ENCODE measurements at places on chromosomes 12 and 14.

GRCh38 chr12:4985820-4986219, 57.9 kb upstream of the KCNA5 start:
- DNase-seq: no peak

GRCh38 chr14:104423701-104424405, 155.7 kb upstream of the C14orf180 start:
- DNase-seq: no peak

GRCh38 chr12:25065035-25065434, 116.1 kb upstream of the BCAT1 start:
- DNase-seq: no peak

DNA sequence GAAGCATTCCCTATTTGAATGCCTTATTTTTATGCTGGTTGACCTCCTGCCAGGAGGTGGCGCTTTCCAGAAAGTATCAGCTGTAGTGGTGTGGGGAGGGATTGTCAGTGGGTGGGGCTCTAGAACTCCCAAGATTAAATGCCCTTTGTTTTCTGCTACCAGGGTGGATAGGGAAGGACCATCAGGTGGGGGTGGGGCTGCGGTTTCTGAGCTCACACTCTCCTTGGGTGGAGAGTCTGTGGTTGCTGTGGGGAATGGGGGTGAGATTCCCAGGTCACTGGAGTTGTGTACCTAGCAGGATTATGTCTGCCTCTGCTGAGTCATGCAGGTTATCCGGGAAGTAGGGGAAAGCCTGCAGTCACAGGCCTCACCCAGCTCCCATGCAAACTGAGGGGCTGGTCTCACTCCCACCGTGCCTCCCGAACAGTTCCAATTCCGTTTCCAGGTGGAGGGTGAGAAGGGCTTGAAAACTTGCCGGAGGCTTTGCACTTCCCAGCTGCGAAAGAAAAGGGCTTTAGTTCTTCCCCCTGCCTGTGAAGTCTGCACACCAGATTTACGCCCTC, 68.3 kb downstream of the ALG10B start:
- DNase-seq: no peak

- DNase-seq: no peak
These were observed 111.6 kb downstream of the SCAF11 start for GRCh38 chr12:45878630-45879255.

- DNase-seq: no peak
These were observed 664.7 kb downstream of the NRXN3 start for GRCh38 chr14:78834766-78835451.

DNA sequence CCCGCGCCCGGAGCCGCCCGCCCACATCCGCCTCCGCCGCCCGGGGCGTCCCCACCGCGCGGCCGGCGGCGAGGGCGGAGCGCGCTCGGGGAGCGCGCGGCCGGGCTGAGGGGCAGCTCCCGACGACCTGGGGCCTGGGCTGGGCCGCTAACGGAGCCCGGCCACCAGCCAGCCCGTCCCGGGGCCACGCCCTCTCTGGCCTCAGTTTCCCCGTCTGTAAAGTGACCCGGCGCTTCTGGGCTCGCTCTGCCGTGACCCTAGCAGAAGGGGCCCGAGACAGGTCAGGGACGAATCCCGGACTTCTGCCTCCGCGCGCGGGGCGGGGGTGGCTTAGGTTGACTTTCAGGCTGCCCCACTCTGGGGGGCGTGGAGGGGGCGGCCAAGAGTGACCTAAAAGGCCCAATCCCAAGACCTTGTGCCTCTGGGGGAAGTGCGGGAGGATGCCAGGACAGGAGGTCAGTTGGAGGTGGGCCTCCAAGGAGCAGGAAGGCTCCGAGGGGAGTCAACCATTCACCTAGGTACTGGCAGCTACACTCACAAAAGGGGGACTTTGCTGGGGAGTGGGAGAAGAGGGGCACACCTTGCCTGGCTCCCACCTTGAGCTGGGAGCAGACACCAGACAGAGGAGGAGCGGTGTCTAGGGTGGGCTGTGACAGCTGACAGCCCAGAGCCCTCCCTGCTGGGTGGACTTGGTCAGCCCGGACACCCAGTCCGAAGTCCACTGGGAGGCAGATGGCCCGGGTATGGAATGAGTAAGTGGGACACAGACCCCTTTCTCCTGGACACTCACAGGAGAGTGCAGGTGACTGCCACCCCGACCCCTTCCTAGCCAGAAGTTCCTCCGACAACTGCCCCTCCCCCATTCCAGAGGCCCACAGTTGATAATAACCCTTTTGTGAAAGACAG, 486 bp upstream of the AKT1 start:
- peak; percentile 84 for DNase-seq

- no peak for DNase-seq
These were observed 83.6 kb upstream of the PMCH start for GRCh38 chr12:102281231-102281630.

GRCh38 chr12:116436561-116437249, 122.5 kb upstream of the MAP1LC3B2 start:
- no peak for DNase-seq

DNA sequence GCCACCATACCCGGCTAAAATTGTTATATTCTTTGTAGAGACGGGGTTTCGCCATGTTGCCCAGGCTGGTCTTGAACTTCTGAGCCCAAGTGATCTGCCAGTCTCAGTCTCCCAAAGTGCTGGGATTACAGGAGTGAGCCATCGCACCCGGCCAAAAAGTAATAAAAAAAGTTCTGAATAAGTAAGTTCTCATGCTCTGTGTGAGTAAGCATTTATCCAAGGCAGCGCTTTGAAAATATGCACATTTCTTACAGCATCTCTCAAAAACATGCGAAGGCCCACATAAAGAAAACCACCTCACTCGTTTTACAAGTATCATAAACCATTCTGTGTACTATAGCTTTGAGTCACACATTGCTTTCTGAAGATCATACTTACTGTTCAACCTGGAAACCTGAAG, 8.6 kb downstream of the GIT2 start:
- no peak for DNase-seq

GRCh38 chr12:19398376-19399363, 40.6 kb upstream of the AEBP2 start:
- DNase-seq: no peak

- no peak for DNase-seq
These were observed 46.6 kb upstream of the LTBP2 start for GRCh38 chr14:74658535-74659131.

- DNase-seq: no peak
These were observed 118.6 kb downstream of the GCH1 start for GRCh38 chr14:54784060-54784459.

GRCh38 chr12:47891356-47891755, 13.4 kb downstream of the VDR start:
- no peak for DNase-seq

DNA sequence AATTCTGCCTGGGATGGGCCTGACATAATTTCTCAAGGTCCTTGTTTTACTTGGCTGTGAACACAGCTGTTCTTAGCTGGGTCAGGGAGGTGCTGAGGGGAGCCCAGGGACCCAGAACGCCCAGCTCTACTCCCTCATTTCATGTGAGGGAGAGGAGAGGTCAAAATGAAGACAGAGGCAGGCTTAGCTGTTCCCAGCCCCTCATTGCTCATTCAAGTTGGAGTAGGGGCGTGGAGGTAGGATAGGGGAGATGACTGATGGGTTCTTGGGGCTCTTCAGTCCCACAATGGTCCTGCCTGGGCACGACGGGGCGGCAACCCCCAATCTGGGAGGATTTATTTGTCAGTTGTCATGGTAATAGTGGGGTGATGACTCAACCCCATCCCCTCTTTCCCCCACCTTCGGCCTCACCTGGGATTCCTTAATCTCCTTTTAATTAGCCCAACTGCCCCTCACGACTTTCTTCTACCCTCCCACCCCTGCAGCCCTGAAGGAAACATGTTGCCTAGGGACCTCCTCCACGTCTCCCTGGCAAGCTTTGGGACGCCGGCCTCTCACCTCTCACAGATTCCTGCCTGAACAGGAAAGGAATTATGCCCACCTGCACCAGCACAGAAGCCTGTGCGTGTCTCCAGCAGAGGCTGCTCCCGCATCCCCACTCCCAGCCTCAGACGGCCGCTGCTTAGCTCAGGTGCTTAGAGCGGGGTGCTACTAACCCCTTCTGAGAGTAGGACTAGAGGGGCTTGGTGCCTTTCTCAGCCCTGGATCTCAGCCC, 10.2 kb downstream of the SPRYD3 start:
- DNase-seq: no peak

- DNase-seq: no peak
These were observed 25.7 kb downstream of the NUAK1 start for GRCh38 chr12:106113042-106113441.

- DNase-seq: no peak
These were observed 2.1 kb upstream of the FOXG1 start for GRCh38 chr14:28764257-28765160.

GRCh38 chr14:52455291-52456088, 96.8 kb downstream of the TXNDC16 start:
- no peak for DNase-seq

DNA sequence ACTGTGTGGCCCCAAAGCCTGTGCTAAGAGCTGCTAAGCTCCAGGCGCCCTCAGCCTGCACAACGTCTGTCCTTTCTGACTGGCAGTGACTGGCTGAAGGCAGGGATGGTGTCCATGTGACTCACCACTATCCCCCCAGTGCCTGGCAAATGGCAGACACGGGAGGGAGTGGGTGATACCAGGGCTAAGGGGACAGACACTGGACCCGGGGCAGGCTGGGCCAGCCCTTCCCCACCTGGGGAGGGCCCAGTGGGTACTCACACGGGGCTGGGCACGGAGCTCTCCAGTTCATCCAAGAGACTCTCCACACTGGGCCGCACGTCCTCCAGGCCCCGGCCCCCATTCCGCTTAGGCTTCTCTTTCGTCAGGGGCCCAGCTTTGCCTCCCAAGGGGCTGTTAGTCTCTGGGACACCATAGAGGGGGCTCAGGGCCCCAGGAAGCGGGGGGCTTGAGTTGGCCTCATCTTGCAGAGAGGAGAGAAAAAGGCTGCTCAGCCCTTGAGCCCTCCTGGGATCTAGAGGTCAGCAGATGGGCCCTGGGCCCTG, 21.4 kb upstream of the RPLP0 start:
- DNase-seq: no peak

- DNase-seq: no peak
These were observed 212.9 kb downstream of the PAX9 start for GRCh38 chr14:36874396-36875138.

DNA sequence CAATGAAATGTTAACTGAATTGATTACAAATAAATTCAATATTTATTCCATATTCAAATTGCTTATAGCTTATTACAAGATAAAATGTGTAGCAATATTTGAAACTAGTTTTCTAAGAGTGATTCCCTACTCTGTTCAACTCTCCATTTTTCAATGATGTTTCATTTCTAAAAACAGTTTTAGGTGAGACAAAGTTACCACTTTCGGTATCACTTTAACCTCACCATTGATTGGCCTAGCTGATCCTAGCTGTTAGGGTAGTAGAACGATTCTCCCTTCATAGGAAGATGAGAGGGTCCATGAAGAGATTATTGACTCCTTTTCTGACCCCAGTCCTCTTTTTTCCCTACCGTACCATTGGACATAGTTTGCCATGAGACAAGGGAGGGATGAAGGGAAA, 373.3 kb downstream of the PRKD1 start:
- no peak for DNase-seq

- peak; percentile 57 for DNase-seq
These were observed 21.7 kb downstream of the TMBIM6 start for GRCh38 chr12:49763006-49763591.

DNA sequence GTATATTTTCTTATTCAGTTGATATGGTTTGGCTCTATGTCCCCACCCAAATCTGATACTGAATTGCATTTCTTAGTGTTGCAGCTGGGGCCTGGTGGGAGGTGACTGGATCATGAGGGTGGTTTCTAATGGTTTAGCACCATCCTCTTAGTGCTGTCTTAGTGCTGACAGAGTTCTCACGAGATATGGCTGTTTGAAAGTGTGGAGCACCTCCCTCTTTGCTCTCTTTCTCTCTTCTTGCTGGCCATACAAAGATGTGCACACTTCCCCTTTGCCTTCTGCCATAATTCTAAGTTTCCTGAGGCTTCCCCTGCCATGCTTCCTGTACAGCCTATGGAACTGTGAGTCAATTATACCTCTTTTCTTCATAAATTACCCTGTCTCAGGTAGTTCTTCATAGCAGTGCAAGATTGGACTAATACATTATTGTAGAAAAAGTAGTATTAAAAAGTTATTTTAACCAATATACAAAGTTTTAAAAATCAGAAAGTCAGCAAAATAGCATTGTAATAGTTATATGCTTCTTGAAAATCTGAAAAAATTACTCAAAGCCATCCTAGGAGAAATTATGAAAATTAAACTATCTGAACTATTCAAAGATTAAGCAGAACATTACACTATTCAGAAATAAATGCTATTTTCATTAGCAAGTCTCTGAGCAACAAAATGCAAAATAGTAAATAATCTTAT, 84.1 kb downstream of the PPP1R12A start:
- no peak for DNase-seq

GRCh38 chr12:64825143-64826021, 935 bp downstream of the TBC1D30 start:
- peak; percentile 8 for DNase-seq

- no peak for DNase-seq
These were observed 14.3 kb upstream of the PRKAG1 start for GRCh38 chr12:49032679-49033447.

DNA sequence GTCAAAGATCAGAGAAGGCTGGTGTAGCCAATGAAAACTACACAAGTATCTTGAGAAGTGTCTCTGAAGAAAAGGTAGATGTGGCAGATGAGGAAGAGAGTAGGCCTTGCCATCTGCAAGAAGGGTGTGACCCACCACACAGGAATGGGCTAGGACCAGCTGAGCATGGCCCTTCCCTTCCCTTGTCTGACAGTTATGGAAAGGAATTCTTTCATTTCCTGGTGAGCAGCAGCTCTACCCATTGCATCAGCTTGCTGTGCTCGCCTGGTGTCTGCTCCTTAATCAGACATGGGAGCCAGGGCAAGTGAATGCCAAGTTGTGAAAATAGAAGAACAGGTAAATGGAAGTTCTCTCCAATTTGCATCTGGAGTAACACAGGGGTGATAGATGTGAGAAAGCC, 145.2 kb upstream of the KRR1 start:
- no peak for DNase-seq

GRCh38 chr12:49161092-49161795, 27.6 kb downstream of the TUBA1A start:
- DNase-seq: no peak

DNA sequence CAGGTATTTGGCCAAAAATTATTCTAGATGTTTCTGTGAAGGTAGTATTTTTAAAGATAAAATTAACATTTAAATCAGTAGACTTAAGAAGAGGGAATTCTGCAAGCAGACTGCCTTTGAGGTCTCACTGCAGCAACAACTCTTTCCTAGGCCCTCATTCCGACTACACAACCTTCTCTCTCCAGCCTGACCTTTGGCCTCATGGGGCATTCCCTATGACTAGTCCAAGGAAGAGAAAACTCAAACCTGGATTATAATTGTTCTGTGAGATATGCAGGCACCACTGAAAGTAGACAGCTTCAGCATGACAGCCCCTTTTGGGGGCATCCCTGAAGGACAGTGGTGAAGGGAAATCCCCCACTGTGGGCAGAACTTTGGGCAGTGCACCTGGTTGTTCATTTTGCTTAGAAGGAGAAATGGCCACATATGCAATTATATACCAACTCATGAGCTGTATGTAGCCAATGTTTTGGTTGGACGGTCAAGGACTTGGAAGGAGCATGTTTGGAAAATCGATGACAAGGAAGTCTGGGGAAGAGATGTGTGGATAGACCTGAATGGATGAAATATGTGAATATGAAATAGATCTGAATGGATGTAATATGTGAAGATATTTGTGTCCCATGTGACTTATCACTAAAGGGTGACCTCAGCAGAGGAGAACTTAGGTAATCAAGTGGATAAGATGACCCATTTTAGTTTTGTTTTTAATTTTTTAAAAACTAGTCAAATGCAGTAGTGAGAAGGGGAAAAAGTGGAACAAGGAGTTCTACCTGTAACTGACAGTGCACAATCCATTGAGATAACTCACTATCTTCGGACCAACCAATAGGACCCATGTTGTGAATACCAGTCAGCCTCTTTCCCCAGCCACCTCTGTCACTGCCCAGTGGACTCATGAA, 233.3 kb upstream of the FOXN3 start:
- DNase-seq: no peak

Measured in GM12891 (cell line).